ENCODE measurements at places on chromosomes 16 and 17.

- peak; percentile 76 for DNase-seq
Observed at GRCh38 chr17:41811549-41812380, at the start of gene P3H4. Gene P3H4, minus strand, starts transcription at chr17:41811949. Its CDS starts 34 bp downstream, at chr17:41811915.

DNA sequence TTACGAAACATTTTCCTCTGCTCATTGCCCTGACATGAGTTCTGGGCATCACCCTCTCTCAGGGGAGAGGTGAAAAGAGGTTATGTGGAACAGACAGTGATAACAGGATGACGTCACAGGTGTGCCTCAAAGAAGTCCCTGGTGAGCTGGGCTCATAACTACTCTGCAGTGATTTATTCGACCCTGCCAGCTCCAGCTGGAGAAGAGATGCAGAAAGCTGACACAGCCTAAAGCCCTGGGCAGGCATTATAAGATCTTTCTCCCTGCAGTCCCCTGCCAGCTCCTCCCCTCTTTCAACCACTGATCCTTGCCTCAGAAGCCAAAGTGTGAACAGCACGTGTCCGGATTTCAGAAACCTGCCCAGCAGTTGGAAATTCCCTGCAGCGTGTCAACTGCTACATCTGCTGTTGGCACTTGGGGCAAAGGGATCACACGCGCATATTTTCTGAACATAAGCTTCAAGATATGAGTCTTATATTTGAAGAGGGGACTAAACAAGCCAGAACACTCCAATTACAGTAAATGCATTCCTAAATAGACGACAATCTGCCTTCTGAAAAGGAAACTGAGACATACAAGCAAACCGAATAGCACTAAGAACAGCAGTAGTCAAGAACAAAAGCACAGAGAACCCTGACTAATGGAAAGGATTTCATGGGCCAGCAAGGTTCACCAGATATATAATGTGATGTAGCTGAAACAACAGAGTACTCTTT is 80.5 kb downstream of the SMG6 start:
- DNase-seq = peak; percentile 63

GRCh38 chr16:68360956-68361355 is 50.1 kb downstream of the PRMT7 start:
- no peak for DNase-seq

DNA sequence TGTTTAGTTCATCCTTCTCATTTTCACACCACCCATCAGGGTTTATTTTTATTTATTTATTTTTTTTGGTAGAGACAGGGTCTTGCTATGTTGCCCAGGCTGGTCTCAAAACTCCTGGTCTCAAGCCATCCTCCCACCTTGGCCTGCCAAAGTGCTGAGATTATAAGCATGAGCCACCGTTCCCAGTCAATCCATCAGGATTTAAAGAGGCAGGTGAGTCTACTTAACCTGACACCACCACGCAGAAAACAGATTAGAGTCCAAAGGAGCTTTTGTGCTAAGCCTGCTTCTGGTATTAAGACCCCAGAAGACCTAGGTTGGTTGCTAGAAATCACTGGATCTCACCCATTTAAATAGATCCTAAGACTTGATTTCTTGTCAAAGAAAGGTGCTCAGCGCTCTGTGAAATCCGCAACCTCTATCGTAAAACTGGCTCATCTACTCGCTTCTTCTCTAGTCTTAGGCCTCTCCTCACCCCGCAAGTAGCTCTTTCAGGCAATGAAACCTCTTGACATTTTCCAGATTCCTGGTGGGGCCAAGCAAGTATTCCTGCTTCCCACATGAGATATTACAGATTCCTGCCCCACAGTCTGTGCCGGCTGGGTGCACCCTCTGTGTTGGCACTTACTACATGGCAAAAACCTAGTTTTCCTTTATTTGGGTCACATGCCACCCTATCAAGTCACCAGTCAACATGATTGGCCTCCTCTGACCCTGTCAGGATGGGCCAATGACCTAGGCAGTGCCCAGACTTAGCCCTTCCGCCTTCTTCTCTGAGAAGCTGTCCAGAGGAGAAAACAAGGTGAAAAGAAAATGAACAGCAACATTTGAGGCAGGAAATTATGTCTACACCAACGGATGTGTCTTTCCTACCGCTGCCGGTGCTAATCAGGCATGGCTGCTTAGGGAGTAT is 9.0 kb downstream of the PITPNA start:
- no peak for DNase-seq

GRCh38 chr17:81126281-81127132 is 38.8 kb upstream of the PVALEF start:
- DNase-seq = no peak

DNA sequence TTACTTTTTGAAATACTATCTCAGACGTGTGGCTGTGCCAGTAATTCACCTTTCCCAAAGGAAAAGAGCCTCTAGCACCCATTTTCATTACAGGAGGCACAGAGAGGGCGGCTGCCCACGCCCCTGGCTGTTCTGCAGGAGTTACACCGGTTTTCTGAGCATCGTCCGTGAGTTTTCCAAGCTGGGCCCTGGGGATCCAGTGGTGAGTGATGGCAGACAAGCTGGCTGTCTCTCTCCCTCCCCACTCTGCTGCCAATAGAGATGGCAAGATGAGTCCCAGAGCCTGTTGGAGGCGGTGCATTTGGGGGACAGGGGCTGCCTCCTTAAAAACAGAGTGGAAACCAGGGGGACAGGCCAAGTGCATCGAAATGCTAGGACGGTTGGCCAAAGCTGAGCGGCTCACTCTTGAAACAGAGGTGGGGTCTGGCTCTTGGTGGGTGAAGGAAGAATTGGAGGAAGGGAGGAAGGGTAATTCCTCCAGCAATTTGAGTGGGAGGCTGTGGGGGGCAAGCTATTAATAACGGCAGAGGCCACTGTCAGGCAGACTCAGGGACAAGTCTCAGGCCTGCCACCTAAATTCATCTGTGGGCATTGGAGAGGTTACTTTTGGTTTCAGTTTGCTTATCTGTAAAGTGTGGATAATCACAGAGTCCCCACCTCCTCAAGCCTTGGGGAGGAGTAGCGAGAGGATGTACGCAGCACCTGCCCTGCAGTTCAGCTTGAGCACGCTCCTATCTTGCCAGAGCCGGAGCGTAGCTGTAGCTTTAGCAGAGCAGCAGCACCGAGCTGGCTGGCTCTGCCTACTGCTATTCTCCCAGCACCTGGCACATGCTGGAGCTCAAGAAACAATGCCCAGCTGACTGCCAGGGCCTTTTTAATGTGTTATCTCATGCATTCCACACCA is 7.5 kb upstream of the NOS2 start:
- DNase-seq = no peak

GRCh38 chr16:49542391-49542891 is 168.8 kb downstream of the C16orf78 start:
- DNase-seq = no peak

DNA sequence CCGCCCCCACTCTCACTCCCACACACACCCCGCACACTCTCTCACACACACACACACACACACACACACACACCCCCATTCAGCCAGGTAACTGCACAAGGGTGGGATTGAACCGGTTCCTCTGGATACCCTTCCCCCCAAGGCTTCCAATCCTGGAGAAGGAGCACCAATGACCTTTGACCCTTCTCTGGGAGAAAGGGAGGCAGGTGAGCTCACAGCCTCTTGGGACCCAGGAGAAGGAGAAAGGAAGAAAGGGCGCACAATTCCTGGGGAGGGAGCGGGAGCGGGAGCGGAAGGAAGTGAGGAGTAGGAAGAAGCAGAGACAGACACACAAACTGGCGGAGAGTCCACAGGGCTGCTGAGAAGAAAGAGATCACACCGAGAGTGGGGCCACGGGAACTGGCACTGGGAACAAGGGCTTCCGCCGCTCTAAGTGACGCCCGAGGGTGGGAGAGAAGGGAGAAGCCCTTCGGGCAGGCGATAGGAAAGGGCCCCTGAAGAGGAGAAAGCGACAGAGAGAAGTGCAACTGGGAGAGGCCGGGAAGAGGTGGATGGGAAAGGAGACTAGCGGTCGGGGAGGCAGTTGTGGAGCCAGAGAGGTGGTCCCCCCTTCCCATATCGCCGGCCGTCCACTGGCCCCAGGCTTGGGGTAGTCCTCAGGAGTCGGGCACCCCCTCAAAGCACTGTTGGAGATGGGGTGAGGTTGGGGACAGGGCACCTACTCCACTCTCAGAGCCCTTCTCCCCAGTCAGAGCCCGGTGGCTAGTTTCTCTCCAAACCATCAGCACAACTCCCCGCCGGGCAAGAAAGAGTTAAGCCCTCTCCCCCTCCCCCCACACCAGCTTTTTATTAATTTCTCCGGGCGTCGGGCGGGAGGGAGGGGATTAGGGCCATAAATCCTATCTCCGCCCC is 1.3 kb downstream of the SAMD14 start:
- no peak for DNase-seq

- DNase-seq = peak; percentile 28
Observed at GRCh38 chr16:84024854-84025253, 17.7 kb downstream of the SLC38A8 start.

- no peak for DNase-seq
Observed at GRCh38 chr16:23509441-23509754, 896 bp downstream of the GGA2 start.

DNA sequence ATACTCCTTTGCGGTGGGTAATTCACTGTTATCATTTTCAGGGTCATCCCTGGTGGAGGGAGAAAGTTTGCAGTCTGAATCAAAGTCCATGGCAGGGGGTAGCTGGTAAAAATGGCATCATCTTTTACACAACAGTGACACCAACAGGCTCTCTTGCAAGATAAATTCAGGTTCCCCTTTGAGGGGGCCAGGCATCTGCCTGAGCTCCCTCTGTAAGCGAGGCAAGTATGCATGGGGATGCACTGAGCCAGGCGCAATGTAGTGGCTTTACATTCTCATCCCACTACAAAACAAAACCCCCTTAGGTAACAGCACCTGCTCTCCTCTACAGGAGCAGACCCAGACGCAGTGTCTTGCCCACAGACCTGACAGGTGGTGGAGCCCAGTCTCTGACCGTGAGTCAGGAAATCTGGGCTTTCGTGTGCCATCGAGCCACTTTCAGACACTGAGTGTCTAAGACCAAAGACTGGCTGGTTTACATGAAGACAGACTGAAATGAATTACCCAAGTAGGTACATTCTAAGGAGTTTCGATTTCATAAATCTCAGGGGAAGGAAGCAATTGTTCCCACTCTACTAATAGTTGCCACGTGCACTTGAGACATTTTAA is 17.7 kb downstream of the LITAFD start:
- DNase-seq = no peak

- no peak for DNase-seq
Observed at GRCh38 chr17:55690105-55690508, 32.6 kb downstream of the TMEM100 start.

- no peak for DNase-seq
Observed at GRCh38 chr17:17109256-17109655, 67.0 kb downstream of the MPRIP start.

DNA sequence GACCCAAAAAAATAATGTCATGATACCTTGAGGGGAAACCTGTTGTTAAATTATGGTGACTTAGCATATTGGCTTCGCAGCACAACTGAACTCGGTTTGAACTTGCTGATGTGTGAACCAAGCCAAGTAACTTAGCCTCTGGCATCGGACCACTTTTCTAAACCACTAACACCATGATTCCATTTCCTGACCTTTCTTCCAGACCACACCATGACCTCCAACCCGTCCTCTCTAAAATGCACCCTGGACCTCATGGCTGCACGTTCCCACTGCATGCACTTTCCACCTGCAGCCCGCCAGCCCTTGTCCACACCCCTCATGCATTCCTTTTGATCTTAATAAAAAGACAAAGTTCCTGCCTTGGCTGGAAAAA is 29.3 kb downstream of the DYNLRB2 start:
- peak; percentile 12 for DNase-seq

- no peak for DNase-seq
Observed at GRCh38 chr16:75258807-75259141, 7.3 kb upstream of the BCAR1 start.

- no peak for DNase-seq
Observed at GRCh38 chr16:3274490-3274889, 8.8 kb upstream of the ZNF263 start.

DNA sequence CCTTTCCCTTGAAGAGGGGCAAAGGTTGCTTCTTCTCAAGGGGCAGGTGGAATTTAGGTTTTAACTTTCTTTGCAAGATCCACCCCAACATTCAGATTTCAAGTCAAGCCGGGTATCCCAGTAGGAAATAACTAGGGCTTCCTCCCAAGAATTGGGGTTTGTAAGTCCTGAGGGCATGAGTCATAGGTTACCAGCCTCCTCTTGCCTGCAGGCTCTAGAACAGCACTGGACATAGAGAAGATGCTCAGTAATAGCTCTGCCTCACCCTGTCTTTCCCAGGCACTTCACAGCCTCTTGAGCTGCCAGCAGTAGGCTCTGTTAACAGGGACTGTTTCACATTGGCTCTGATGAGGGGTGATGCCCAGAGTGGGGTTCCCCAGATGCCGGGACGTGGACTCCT is 35.8 kb upstream of the ZFP90 start:
- peak; percentile 81 for DNase-seq
